ENCODE measurements at places on chromosomes 16 and 17.

DNA sequence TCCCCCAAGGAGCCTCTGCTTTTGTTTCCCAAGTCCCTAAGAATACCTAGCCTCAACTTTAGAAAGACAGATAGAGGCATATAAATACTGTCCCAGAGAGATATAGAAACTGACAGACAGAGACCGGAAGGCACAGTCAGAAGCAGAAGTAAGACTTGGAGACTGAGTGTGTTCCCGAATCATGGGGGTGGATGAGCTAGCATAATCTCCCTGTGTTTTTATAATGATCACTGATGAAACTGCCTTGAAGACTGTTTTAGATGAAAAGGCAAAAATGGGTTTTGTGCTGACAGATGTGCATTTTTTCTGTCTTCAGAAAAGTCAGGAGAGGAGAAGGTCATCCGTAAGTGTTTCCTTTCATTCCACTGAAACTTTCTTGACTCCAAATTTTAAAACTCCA, 8.3 kb upstream of the PSMD3 start:
- no peak for DNase-seq

DNA sequence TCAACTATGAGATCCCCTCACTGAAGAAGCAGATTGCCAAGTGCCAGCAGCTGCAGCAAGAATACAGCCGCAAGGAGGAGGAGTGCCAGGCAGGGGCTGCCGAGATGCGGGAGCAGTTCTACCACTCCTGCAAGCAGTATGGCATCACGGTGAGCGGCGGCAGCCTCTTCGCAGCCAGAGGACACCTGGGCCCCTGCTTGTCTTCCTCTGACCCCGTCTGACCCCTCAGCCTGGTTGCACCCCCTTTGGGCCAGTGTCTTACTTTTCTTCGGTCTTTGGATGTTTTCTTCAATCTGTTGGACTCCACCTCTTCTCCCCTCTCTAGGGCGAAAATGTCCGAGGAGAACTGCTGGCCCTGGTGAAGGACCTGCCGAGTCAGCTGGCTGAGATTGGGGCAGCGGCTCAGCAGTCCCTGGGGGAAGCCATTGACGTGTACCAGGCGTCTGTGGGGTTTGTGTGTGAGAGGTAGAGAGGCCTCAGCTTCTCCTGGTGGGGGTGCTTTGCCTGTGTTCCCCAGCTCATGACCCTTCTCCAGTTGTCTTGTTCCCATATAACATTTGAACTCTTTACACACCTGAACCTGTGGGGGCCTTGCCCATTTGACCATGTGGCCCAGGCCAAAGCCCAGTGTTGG, 4.4 kb downstream of the CDK5RAP3 start:
- DNase-seq, result no peak

- no peak for DNase-seq
Measured at GRCh38 chr16:85136702-85137322, 24.5 kb upstream of the CIBAR2 start.

- no peak for DNase-seq
Measured at GRCh38 chr17:7004398-7005253, 7.8 kb upstream of the RNASEK start.

- no peak for DNase-seq
Measured at GRCh38 chr16:63312346-63312745, 1276.1 kb upstream of the CDH8 start.

DNA sequence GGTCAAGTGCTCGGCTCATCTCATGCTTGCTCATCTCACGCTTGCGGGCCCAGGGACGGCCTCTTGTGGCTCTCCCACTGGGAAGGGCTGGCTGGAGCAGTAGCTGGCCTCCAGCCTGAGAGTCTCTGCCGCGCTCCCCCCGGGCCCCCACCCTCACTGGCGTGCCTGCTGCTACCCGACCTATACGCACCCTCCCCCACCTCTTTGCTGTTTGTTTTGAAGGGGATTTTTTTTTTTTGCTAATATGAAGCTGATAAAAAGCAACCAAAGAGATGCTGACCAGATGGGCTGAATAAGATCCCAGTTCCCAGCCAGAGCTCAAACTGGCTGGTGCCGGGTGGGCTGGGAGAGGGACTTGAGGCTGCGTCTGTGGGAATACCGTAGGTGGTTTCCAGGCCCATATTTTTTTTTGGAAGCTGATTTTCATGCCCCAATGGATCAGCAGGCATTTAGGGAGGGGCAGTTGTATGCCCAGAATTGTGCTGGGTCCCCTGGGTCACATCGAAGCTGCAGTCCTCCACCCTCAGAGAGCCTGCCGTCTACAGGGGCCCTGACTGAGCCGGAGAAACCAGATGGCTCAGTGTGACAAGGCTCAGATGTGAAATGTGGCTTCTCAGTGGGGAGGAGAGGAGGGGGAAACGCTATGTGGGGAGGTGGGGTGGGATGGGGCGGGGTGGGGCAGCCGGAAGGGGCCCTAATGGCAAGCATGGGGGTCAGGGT, 115.0 kb downstream of the RAP1GAP2 start:
- DNase-seq, result no peak

DNA sequence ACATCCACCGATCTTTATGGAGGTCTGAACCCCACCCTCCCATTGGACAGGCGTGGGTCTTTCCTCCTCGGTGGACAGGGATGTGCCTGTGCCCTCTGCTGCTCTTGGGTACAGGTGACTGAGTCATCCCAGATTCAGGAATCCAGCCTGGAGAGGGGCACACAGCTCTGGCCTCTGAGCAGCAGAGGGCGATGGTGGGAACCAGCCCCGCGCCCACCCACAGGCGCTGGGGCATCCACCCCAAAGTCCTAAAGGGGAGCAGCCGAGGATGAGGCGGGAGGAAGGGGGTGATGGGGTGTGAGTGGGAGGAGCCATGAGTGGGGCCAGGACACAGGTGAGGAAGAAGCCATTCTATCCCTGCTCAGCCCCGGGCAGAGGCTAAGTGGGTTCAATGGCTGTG, 35.0 kb downstream of the ENGASE start:
- DNase-seq, result no peak
